ENCODE measurements at places on chromosomes 6 and 20.

DNA sequence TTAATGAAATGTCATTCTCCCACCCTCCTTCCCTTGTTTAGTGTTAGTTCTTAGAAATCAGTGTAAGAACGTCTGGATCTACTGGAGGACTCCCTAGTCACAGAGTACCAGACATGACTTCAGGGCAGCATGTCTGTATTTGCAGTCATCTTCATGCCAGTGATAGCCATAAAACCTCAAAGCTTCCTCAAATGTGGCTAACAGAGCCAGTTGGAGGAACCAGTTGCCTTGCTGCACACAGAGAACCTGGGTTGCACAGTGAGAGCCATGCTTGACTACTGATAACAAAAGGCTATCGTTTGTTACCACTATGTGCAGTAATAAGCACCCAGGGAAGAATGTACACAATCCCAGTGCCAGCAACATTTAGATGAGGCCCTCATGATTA, 20.1 kb downstream of the NT5E start:
- DNase-seq = no peak

DNA sequence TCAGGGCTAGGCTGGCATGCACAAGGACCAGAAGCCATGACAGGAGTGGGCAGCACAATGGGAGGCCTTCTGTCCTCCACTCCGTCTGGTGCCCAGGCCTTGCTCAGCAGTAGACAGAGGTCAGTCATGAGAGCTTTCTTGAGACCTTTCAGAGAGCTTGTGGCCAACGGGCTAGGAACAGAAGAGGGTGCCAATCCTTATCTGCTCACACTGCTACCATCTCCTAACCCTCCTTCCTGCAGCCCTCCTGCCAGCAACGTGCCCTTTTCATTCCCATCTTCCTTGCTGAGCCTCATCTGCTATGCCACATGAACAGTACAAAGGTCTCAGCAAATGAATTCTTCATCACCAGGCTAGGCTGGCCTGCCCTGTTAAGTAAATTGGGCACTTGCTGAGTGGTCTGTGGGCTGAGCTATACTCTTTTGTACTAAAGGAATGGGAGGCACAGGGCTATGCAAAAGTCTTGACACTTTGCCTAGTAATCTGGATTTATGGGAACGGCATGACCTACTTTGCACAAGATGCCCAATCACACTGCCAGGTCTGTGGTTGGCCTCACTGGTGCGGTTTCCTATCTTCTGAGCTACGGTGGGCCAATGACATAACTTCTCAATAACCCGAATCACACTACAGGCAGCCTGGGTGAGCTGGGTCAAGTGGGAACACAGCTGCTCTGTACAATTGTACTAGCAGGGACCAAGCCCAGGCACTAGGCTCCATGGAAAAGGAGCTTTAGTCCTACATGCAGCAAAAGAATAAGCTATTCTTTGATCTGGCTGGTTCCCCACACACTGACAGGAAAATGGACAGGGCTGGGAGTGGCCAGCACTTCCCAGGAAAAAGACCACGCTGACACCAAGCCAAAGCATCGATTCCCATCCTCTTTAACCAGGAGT, 47.8 kb downstream of the ELOVL5 start:
- DNase-seq = no peak

GRCh38 chr6:21808045-21808470, 214.5 kb downstream of the SOX4 start:
- peak; percentile 78 for DNase-seq

DNA sequence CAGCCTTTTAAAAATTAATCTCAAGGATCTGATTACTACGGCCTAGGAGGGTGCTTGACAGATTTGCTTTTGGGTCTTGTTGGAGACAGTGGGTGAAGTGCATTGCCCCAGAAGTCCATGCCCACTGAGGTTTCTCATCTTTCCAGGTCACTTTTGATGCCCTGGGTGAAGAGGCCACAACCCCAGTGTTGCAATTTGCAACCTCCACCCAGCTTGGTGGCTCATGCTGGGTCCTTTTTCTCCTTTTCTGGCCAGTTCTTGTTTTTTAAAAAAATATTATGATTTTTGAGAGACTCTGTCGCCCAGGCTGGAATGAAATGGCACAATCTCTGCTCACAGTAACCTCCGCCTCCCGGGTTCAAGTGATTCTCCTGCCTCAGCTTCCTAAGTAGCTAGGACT, 9.4 kb downstream of the STX11 start:
- no peak for DNase-seq
